ENCODE measurements at places on chromosomes 12 and 14.

DNA sequence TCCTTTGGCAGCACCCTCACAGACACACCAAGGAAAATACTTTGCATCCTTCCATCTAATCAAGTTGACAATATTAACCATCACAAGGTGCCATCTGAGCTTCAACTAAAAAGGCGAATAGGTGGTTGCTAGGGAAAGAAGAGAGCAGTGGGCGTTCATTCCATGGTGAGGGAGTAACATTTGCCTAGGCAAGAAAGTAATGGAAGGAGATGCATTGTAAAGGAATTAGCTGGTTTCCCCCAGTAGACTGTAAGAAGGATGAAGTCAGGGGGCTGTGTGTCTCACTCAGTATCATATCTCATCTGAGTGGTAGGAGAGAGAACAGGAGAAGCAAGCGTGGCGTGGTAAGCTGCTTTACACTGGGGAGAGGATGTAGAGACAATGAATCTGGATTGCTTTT is 34.7 kb downstream of the AKAP6 start:
- no peak for DNase-seq

DNA sequence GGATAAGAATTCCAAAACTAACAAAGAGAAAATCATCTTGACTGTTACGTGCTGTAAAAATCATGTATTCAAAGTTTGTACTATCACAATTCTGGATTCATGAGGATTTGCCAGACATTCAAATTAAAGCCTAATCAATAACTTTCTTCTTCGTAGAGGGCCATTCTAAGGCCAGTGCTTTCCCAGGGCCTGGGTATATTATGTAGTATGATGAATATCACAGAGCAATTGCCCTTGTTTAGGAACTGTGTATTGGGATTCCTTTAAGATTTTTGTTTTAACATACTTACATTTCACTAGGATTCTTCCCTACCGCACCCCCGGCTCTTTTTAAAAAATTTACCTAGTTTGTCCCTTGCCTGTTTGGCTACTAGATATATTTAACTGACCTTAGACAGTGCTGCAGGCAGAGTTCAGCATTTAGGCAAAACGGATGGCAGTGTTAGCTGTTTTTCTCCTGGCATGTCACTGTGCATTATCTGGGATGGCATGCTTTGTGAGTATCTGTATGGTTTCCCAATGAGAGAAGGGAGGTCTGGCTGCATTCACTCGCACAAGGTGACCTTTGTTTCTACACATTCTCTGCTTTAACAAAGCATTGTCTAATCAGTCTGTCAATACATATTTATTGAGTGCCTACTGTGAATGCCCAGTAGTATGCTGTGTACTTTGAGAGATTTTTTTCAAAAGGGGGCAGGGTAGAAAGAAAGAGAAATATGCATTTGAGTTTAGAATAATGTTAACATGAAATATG is 63.3 kb downstream of the ERC1 start:
- no peak for DNase-seq

- DNase-seq = no peak
These were observed 242.1 kb downstream of the CHST11 start for GRCh38 chr12:104698871-104699270.

- DNase-seq = no peak
These were observed 3.1 kb downstream of the OTUB2 start for GRCh38 chr14:94029265-94029664.

- DNase-seq = peak; percentile 41
These were observed 821 bp downstream of the TMEM106C start for GRCh38 chr12:47964106-47964728.

DNA sequence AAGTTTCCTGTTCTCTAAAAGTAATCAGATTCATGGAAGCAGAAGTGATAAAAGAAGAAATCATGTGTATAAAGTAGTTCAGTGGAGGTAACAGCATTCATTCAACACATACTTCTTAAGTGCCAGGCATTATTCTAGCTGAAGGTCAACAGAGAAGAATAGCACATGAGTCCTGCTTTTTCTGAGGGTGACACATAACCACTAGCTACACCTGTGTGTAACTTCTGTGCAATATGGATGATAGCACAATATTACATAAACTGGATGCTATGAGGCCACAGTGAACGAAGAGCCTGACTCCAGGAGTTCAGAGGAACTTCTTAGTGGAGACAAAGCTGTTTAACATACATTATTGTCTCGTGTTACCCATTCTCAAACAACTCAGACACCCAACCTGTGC is 114.3 kb upstream of the PCED1B start:
- no peak for DNase-seq

- peak; percentile 34 for DNase-seq
These were observed 198.7 kb upstream of the DCN start for GRCh38 chr12:91381309-91381804.

GRCh38 chr14:20612403-20612802 is 21.2 kb upstream of the RNASE12 start:
- DNase-seq = peak; percentile 74

- no peak for DNase-seq
These were observed 4.2 kb downstream of the TESPA1 start for GRCh38 chr12:54980341-54980740.

DNA sequence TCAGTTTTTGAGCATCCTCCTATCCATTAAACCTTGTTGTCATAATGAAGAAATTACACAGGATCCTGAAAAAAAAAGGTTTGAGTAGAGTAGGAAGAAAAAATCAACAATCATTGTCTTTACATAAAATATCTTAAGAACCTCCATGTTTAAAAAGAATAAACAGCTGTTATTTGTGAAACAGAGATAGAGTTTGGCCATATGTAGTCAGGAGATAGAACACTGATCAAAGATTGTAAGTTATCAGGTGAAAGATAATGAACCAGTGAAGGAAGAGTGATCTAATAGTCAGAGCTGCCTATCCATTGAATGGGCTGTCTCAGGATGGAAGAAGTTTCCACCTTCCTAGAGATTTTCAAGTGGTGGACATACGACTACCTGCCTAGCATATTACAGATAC is 397.1 kb downstream of the SOX5 start:
- DNase-seq = no peak

DNA sequence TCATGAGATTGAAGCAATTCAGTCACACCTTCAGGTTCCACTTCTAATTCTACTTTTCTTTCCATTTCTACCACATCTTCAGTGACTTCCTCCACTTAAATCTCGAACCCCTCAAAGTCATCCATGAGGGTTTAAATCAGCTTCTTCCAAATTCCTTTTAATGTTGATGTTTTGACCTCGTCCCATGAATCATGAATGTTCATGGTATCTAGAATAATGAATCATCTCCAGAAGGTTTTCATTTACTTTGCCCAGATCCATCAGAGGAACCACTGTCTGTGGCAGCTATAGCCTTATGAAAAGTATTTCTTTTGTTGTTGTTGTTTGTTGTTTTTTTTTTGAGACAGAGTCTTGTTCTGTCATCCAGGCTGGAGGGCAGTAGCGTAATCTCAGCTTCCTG is 7.6 kb downstream of the RXYLT1 start:
- no peak for DNase-seq

GRCh38 chr12:48980389-48980952 is 2.3 kb downstream of the WNT1 start:
- no peak for DNase-seq

DNA sequence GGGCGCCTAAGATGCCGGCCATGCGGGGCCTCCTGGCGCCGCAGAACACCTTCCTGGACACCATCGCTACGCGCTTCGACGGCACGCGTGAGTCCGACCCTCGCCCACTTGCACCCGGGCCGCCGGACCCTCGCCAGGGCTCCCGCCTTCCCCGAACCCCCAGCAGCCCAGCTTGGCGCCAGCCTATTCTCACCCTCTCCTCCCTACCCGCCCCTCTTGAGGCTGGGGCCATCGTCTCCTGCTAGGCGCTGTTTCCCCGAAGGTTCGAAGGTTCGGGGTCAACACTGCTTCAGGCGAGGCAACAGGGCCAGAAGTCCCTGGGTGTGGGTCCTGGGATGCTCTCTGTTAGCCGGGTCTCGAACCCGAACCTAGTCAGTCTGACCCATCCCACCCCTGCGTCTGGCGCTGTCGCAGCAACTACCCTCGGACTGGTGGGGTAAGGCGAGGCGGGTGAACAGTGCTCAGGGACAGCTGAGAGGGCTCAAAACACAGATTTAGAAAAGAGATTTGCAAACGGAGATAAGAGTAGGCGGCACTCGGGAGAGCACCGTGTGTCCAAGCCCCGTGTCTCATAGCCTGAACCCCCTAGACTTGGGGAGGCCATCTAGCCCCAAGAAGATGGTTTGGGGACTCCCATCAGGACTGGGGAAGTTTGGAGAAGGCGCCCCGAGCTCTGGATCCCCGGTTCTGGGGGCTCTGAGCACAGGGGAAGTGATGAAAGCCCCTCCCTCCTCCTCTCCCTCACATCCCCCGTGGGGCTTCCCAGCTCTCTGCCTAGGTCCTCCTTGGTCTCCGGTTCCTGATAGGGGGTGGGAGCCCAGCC is 787 bp downstream of the KCNH3 start:
- DNase-seq = no peak

DNA sequence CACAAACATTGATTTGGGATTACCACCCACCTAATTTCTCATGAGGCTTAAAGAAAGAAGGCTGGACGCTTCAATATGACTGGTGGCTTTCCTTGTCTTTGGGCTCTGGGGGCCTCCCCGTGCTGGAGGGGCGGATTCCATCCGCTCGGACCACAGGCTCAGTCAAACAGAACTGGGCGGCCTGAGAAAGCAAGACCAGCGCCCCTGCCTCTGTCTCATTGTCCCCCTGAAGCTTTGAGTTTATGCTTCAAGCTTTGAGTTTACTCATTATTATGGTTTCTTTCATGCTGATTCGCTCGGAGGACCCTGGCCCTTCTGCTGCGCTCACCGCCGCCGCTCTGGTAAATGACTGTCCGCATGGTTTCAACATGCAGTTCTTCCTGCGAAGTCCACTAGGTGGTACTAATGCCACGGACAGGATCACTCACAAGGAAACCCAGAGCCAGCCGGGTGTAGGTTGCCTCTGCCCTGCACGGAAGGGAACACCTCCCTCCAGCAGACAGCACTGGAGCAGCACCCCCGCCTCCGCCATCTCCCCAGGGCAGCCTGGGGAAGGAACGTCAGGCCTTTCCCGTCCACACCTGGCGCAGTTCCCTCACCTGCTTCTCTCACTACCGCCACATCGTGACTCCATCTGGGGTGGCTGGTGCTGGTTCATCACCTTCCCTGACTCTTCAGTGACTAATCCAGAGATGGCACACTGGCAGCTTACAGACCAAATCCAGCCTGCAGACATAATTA is 13.2 kb upstream of the TIGAR start:
- DNase-seq = peak; percentile 59

DNA sequence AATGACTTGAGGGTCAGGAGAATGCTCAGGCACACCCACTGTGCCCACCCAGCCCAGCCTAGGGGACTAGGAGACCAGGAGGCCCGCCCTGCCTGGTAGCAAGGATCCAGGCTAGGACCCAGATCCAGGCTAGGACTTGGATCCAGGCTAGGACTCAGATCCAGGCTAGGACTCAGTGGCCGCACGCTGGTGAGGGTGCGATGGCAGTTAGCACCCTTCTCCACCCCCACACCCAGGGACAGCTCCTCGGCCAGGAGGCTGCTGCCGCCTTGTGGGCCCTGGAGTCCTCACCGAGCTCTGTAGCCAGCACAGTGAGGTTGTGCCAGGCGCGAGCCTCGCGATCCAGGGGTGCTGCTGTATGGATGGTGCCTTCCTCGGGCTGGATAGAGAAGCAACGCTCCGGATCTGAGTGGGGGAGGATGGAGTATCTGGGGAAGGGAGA is 5.1 kb downstream of the CDH24 start:
- no peak for DNase-seq

DNA sequence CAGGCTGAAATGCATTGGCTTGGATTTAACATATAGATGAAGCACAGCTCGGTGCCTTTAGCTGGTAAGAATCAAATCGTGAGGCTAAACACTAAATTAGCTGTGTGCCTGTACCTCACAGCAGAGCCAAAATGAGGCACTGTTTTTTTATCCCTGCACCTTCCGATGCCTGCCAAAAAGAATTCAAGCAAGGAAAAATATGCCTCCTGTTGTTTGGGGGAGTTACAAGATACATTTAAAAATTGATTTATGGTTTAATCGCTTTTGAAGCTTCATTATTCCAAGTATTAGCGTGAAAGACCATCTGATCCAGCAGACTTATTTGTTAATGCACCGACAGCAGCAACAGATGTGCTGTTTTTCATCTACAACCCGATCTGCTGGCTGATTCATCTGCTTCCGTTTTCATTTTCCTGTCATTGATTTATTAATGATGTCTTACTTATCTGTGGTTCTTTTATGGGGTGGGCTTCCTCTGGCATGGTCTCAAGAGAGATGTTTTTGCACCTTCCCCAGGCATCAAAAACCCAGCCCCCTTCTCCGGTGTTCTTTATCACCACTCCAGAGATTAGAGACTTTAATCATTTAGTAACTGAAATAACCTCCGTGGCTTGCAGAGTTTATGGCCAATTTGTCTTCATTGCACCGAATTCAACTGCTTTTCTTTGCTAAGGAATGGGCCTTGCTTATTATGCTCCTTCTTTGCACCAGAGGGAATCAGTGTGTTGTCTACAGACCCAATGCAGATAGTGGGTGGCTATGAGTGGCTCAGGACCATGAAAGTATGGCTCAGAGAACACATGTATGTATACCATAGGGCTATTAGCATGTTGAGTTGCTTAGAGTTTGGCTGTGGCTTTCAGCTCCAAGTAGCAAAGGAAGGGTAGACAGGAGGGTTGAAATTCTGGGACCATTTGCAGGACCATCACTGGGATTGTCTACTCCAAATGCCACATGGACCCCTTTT is 166.8 kb upstream of the TMEM260 start:
- no peak for DNase-seq

- no peak for DNase-seq
These were observed 39.2 kb downstream of the IGF1 start for GRCh38 chr12:102441077-102441596.

GRCh38 chr12:115004470-115005146 is 320.6 kb upstream of the TBX3 start:
- no peak for DNase-seq

- no peak for DNase-seq
These were observed 23.1 kb upstream of the KCNK10 start for GRCh38 chr14:88346048-88346639.

DNA sequence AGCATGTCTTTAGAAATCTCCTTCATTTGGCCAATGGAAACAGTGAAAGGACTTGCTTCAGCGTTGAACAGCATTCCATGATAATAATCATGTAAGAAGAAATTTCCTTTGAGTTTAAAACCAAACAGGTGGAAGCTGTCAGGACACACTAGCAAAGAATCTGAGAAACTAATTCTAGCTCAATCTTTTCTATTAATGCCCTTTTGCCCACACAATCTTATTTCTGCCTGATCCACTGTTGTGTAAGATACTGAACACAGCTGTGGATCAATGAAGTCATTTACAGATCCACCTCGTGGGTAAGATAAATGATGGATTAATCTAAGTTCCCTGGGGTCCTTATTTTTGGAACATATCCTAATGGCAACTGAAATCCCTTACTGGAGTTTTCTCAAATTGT is 536.9 kb upstream of the LMO3 start:
- no peak for DNase-seq

GRCh38 chr12:124923905-124924734 is 9.7 kb upstream of the UBC start:
- no peak for DNase-seq

DNA sequence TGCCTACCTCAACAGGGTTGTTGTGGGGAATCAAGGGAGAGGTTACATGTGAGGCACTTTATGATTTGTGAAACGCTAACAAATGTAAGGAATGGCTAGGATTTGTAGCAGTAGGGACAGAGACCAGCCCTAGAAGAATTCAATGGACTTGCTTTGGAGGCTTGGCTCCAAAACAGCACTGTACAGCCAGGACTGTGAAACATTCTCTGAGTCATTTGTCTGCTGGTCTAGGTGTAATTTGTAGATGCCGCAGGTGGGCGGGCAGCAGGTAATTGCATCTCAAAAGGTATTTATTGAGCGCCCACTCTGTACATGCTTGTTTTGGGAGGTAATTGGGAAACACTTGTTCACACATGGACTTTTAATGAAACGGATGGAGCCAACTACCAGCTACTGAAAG is 11.4 kb downstream of the SLC7A8 start:
- no peak for DNase-seq
